Hindlimb muscle (tissue), 1 donor: ENCODE measurements at places on chromosomes 6 and 20. TPM values are rescaled to one million over a fixed set of nuclear protein-coding genes. Genes with fewer than 3 reads are reported as not detected.

DNA sequence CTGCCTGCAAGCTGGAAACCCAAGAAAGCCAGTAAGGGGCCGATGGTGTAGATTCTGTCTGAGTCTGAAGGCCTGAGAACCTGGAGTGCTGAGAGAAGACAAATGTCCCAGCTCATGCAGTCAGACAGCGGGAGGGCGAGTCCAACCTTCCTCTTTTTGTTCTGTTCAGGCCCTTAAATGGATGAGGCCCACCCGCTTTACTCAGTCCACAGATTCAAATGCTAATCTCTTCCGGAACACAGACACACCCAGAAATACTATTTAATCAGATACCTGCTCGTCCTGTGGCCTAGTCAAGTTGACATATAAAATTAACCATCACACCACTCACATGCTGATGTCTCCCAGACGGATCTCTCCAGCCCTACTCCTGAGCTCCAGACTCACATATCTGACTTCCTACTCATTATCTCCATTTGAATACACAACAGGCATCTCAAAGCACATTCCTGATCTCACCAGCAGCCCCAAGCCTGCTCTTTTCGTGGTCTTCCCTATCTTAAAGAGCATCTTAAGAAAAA, 26.7 kb upstream of the SRC start:
- DNase-seq = no peak

DNA sequence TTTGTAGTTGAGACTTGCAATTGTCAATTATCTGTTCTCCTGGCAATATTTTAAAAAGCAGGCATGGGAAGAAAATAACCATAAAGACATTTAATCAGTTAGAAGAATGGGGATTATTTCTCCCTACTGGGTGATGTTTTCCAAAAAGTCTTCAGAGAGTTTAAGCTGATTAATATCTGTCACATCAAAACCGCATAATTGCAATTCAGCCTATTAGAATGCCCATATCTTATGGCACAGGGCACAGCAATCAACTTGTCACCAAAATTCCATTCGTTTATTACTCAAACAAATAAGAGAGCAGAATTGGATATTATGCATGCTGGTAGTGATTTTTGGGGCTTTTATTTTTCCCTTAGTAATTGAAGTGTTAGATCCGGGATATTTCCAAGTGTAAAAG, 218.7 kb downstream of the RNF144B start:
- no peak for DNase-seq

The HLA-DMB gene
- 11.5 TPM for polyA plus RNA-seq

DNA sequence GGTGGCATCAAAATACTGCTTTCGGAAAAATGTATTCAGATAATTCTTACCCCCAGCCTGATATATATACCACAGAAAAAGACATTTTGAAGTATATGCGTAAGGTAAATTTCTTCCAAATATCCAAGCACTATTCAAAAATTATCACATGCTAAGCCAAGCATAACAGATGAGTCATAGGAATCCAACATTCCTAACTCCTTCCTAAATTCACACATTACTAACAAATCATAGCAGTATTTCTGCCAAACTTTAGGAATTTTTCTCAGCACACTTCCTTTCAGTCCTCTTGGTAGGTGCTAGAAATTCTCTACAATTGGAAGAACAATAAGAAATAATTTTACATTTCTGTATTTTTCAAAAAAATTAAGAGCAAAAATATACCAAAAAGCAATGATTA, 417.5 kb downstream of the EYS start:
- DNase-seq = no peak

The GNRH2 gene
- 0.35 TPM for polyA plus RNA-seq

The YWHAB gene
- 104 TPM for polyA plus RNA-seq

DNA sequence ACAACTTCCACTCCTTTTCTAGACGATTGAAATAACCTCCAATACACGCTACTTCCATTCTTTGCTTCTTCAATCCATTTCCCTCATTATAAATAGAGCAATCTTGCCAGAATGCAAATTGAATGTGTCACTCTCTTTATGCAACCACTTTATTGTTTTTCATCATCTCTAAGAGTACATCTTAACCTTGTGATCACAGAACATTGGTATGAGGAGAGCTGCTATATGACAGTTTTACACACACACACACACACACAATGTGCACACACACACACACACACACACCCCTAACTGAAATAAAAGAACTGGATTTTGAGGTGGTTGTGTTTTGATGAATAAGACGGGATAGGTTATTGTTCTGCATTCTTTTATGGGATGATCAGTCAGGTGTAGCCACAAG, 187.0 kb downstream of the HDGFL1 start:
- DNase-seq = no peak

- no peak for DNase-seq
Observed at GRCh38 chr6:111265842-111266241, 178.5 kb downstream of the SLC16A10 start.

The PACRG gene
- 1.7 TPM for polyA plus RNA-seq

GRCh38 chr6:112780498-112781096, 433.5 kb downstream of the RFPL4B start:
- DNase-seq = peak; percentile 63

GRCh38 chr20:64095927-64096326, 11.4 kb downstream of the NPBWR2 start:
- DNase-seq = no peak

The AK9 gene
- polyA plus RNA-seq = 7.5 TPM

DNA sequence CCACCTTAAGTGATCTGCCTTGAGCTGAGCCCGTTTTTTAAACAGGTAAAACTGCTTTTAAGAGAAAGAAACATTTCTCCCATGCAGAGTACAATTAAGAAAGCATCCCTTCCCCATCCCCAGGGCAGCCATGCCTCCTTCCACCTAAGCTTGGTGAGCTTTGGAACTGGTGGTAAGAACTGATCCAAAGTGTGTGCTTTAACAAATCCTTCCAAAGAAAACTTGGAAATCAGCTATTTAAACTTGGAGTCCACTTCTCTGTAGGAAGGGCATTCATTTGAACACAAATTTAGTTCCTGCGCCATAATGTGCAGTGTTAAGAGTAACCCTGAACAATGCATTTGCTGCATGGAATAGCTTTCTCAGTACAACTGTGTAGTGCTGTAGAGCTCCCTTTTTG, 17.0 kb downstream of the GMDS start:
- no peak for DNase-seq

- no peak for DNase-seq
Observed at GRCh38 chr20:32070690-32071213, 18.7 kb downstream of the HCK start.

The ATP9A gene
- 80.0 TPM for polyA plus RNA-seq

The CENPW gene
- 8.8 TPM for polyA plus RNA-seq
